Epithelial cell of alveolus of lung (primary cell): ENCODE measurements at places on chromosomes 2 and 18. TPM values are rescaled to one million over a fixed set of nuclear protein-coding genes. Genes with fewer than 3 reads are reported as not detected.

Gene TMEM37
- 0.13 and 9.8 TPM in 2 replicates for total RNA-seq

Gene IL18R1
- total RNA-seq = 3.1 and 57.0 TPM in 2 replicates

Gene TTN
- total RNA-seq = under 0.01 and 2.4 TPM in 2 replicates

Gene FAM228A
- total RNA-seq = 0.08 and 0.39 TPM in 2 replicates

Gene BIN1
- total RNA-seq = 63.5 and 76.5 TPM in 2 replicates

Gene CERKL
- not detected in 2 replicates for total RNA-seq

Gene IL36B
- total RNA-seq = not detected in 2 replicates

Gene CABLES1
- 2.8 and 3.4 TPM in 2 replicates for total RNA-seq

Gene IKZF2
- total RNA-seq = 2.2 and 4.7 TPM in 2 replicates

Gene ALK
- total RNA-seq = not detected in 2 replicates

Gene TFPI
- total RNA-seq = 210 and 396 TPM in 2 replicates

Gene CHRND
- total RNA-seq = 2.7 TPM in 1 of 2 replicates, not detected in the other

Gene CSRNP3
- 0.91 and 1.0 TPM in 2 replicates for total RNA-seq

Gene ITGA6
- total RNA-seq = 11.8 and 19.0 TPM in 2 replicates

Gene TSPYL6
- total RNA-seq = not detected in 2 replicates

Gene SERPINB3
- under 0.01 TPM in 1 of 2 replicates, not detected in the other for total RNA-seq

Gene SKA1
- 3.7 and 15.9 TPM in 2 replicates for total RNA-seq

Gene PPP4R1
- total RNA-seq = 53.9 and 55.1 TPM in 2 replicates

Gene PID1
- 15.1 and 34.7 TPM in 2 replicates for total RNA-seq

Gene WDCP
- total RNA-seq = 7.5 and 11.3 TPM in 2 replicates

Gene COPS7B
- 22.1 and 26.6 TPM in 2 replicates for total RNA-seq

Gene STARD6
- total RNA-seq = not detected in 2 replicates

Gene SCG2
- total RNA-seq = 4.4 and 11.7 TPM in 2 replicates
